Stimulated activated CD8-positive, alpha-beta memory T cell treated with anti-CD3 and anti-CD28 coated beads, Interleukin-2, amount 100 ng/mL, for 1 hour (primary cell): ENCODE measurements at places on chromosomes 7 and 10.

DNA sequence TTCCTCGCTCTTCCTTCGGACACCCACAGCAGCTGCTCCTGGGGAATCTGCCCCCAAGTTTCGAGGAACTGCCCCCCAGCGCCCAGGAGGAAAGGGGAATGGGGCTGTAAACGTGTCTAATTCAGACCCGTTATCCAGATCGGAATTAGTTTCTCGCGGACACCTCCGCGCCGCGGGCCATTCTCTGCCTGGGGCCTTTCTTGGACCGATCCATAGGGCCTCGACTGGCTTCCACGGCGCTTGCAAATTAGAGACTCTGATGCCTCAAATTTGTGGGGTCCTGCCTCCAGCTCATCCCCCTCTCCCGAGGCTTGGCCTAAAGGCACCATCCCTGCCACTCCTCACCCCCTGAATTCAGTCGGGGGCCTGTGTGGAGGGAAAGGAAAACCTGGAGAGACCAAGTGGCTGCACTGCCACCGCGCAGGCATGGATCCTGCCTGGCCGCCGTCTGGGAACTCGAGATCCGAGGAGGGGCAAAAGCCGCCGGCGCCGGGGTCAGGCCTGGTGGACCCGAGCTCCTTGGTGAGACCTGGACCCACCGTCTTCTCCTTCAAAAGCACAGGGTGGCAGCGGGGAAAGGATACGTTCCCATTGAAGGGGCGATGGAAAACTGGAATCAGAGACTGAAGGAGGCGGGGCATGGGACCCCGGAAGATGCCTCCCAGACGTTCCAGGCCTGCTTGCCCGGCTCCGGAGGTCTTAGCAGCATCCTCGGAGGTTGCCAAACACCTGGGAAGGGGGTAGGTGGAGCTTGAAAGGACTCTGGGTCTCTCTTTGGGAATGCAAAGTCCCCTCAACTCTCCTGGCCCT, 13.7 kb downstream of the LBX1 start:
- DNase-seq, result no peak

DNA sequence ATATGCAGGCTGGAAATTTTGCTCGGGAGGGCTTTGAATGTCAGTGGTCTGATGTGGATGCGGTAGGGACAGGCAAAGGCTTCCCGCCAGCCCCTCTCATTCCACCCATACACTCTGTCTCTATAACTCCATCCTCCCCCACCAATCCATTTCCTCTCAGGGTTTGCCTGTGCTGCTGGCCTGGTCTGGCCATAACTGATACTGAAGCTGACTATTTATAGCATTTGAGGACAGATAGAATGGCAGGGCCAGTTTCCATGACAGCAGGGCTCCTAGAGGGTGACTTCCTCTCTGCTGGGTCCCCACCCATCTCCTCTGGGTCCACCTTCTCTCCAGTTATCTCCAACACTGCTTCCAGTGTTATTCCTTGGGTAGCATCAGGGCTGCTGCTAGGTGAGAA, 6.6 kb upstream of the PDLIM1 start:
- no peak for DNase-seq

- DNase-seq, result no peak
These were observed 1.7 kb upstream of the LFNG start for GRCh38 chr7:2517678-2518507.

DNA sequence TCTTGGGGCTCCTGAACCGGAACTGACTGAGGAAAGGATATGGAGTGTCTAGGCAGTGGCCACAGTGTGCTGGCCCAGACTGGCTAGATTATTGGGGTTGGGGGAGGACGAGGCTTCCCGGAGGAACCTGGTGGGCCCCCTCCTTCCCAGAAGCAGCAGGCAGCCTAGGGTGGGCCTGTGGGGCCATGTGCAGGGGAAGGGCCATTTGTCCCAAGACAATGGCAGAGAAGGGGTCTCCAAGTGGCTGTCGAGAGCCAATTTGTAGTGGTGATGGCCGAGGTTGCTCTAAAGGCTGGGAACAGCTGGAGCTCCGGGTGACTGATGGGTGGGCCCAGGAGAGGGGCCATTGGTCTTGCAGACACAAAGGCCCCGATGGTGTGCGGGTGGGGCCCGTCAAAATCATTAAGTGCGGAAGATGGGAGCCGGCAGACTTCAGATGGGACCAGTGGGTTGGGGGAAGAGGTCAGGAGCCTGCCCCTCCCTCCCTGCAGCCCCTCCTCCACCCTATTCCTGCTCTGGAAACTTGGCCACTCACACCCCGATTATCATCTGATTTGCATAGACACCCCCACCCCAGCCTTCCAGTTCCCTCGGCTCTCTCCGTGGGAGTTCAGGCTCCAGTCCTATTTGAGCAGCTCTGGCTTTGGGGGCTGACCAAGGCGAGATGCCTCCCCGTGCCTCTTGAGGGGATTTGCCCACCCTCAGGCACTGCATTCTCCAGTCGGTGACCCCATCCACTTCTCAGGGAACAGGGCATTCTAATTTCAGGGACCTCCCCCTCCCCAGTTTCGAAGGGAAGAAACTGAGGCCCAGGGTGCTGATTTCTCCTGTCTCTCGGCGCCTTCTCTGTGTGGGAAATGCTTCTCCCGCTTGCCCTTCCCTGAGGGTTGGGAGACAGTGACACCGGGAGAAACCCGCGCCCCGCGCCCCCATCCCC, 36.0 kb upstream of the PAX2 start:
- DNase-seq, result no peak

DNA sequence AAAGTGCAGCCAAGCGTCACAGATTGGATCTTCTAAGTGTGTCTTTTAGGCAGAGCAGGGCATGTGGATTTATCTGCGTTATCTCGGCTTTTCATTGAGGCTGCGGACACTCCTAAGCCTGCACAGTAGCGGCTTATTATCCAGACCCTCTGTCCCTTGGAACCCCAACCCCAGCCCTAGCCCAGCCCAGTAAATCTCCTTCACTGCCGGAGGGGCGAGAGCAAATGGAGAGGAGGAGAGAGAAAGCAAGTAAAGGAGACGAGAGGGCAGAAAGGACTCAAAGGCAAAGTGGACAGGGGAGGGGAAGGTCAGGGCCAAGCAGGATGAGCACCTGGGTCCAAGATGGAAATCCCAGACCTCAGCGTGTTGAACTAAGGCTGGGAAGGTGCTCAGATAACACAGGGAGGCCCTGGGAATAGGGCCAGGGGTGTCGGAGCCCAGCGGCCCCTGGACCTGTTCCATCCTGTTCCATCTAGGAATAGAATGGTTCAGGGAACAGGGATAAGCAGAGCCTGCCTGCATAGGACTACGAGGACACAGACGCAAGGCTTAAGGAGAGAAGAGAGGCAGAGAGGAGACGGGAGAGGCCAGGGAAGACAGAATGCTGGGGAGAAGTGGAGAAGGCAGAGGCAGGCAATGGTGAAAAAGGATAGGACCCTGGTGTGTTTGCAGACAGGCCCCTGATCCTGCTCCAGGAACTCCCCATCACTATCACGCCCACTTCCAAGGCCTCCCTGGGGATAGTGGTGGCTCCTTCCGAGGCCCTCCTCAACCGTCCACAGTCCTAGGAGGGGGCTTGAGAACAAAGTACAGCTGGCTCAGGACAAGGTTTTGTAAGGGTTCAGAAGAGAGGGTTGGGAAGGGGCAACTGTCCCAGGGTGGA, 99.6 kb downstream of the CHST15 start:
- DNase-seq, result no peak

DNA sequence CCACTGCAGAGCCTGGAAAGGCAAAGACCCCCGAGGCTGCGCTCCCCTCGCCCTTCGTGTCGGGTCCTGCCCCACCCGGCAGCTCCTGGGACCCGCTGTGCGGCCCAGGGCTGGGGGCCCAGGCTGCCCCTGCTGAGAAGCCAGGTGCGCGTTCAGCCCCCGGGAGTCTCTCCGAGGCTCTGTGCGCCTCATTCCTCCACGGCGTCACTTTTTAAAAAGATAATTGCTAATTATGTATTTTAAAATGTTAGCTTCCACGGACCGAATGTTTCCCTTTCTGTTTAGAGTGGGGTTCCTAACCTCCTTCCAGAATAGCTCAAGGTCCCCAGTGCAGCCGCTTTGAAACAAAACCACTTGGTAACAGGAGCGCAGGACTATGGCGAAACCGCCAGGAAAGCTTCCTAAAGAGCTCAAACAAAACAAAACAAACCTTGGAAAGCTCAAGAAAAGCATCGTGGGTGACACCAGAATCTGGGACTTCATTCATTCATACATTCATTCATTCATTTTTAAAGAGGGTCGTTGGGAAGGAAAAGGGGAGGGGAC, 45.6 kb downstream of the PDIA4 start:
- no peak for DNase-seq

GRCh38 chr7:22025983-22026382, 80.3 kb upstream of the CDCA7L start:
- DNase-seq, result no peak

DNA sequence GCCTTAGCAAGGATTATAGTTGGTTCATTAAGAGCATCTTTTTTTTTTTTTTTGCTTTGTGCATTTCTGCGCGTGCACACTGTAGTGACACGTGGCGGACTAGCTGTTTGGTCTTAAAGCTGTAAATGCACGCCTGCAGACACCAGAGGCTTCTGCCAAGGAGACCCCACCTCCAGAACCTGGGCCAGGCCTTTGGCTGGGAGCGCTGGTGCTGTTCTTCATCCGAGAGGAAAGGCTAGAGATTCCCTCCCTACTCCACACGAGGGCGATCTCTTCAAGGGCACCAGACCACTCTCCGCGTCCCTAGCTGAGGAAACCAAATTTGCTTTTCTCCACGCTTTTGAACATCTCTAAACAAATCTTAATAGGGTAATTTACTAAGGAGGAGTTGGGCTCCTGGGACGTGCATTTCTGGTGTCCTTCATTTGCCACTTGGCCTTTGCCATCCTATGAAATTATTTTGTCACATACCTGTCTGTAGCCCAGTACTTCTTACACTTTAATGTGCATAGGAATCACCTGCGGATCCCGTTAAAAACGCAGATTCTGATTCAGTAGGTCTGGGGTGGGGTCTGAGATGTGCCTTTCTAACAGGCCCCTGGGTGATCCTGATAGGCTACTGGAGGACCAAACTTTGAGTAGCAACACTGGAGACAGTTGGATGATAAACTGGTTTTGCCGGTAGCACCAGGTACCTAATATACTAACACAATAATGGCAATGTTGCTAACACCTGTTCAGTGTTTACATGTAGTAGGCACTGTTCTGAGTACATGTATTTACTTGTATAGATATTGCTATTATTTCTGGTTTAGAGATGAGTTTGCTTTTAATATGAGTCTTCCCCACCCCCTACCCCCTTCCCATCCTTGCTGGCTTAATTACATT, 1.3 kb upstream of the SLC26A5 start:
- DNase-seq, result no peak

DNA sequence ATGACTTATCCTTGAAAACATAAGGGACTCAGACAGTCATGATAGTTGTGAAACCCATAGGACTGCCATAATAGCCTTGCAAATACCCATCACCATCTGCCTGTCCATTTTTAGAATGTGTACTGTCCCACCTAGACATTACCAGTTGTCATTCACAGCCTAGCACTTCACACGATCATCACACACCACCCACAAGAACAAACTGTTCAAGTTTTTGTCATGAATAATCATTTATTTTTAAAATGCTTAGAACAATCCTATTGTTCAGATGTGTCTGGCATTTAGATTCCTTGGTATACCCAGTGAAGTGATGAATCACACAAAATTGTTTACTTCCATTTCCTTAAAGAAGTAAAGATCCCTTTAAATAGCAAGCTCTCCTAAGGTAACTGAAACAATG, 46.6 kb downstream of the CCDC3 start:
- no peak for DNase-seq
